ENCODE measurements at places on chromosomes 7 and 10. TPM values are rescaled to one million over a fixed set of nuclear protein-coding genes. Genes with fewer than 3 reads are reported as not detected.

- no peaks in the 10 kb centered on the region for H3K27me3 ChIP-seq
- H3K4me1 ChIP-seq: no peaks in the 10 kb centered on the region
- H3K27ac ChIP-seq: no peak overlapping the region
- H3K36me3 ChIP-seq: no peaks in the 10 kb centered on the region
These were observed 111.3 kb upstream of the CHST15 start for GRCh38 chr10:124204726-124205125.

- no peaks in the 10 kb centered on the region for H3K27me3 ChIP-seq
- H3K4me3 ChIP-seq: no peak overlapping the region
- no peak for DNase-seq
- H3K27ac ChIP-seq: no peak overlapping the region
- H3K36me3 ChIP-seq: no peaks in the 10 kb centered on the region
These were observed 455.8 kb downstream of the XPNPEP1 start for GRCh38 chr10:109467551-109467950.

DNA sequence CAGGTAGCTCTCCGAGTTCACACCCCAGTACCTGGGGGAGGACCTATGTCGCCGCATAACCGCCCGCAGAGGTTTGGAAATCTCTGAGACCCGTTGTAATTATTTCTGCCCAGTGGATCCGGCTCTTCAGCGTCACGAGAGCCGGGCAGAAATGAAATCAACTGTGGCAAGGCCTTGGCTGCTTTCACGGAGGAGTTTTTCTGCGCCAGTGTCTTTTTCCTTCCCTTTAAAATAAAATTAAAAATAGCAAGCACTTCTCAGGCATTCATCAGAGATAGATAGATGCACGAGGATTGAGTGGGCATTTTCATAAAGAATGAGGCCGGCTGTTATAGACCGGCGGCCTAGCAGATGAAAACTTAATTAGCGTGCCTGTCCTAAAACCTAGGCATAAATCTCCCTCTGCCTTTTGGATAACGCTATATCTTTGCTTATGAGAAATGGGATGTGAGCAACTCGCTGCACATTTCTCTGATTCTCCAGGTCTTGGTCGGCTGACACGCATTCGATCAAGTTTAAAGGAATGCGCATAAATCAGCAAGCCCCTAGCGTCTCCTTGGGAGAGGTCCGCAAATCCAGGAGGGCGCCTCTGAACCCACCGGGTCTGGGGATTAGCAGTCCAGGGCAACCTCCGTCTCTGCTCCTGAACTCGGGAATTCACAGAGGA, 6.4 kb downstream of the HOXA13 start:
- no peak overlapping the region for H3K27ac ChIP-seq
- H3K4me3 ChIP-seq: peak overlapping the region; percentile 53
- H3K36me3 ChIP-seq: no peaks in the 10 kb centered on the region
- no peak for DNase-seq
- H3K4me1 ChIP-seq: peaks cover 16% of the 10 kb centered on the region
- peaks cover 54% of the 10 kb centered on the region for H3K27me3 ChIP-seq

- DNase-seq: no peak
- peaks cover 16% of the 10 kb centered on the region for H3K4me1 ChIP-seq
- H3K27me3 ChIP-seq: no peaks in the 10 kb centered on the region
- H3K4me3 ChIP-seq: no peak overlapping the region
These were observed 2.5 kb upstream of the PYROXD2 start for GRCh38 chr10:98417481-98417959.

DNA sequence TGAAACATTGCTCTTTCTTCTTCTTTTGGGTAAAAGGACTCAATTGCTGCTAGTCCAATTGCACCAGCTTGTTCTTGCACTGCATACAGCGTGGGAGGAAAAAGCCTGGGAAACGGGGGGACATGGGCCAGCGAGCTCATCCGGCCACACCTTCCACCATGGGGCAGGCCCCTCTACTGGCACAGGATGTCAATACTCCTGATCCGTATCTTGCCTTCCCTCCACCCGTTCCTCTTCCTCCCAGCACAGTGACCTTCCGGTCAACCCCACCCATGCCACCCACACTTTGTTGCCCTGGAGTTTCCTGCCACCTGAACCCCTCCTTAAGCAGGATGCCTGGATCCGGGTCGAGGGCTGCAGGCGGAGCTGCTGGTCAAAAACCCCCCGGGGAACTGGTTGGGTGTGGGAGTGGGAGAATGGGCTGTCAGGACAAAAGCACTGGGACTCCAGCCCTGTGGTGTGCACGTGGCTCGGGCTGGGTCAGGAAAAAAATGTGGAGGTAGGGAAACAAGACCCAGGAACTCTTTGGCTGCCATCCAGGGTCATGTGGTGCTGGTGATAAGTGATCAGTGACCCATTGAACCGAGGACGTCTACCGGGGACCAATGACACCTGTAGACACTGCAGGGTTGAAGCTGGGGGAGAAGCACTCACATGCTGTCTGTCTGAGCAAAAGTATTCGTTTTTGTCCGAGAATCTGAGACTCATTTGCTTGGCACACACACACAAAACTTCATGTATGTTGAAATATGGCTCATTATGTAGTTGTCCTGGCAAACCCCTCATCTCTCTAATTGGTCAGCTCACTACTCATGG, 8.1 kb downstream of the IL2RA start:
- no peaks in the 10 kb centered on the region for H3K27me3 ChIP-seq
- H3K36me3 ChIP-seq: no peaks in the 10 kb centered on the region
- H3K4me3 ChIP-seq: no peak overlapping the region
- H3K27ac ChIP-seq: no peak overlapping the region
- no peaks in the 10 kb centered on the region for H3K4me1 ChIP-seq

DNA sequence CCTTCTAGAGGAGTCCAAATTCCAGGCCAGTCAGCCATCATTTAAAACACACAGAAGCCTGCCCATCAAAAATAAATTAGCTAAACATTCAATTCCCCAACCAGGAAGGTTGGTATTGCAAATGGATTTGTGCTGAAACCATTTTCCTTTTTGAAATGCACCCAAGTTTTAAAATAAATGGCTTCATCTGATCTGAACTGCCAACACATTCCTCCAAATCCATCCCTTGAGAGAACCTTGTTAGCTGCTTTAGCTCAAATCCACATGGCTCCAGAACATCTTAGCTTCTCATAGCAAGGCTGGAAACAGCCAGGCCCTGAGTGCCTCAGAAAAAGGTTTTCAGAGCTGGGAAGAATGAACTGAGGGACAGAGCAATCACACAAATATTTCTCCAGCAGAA, 306.3 kb downstream of the FZD1 start:
- no peak for DNase-seq
- peak overlapping the region; percentile 26 for H3K27ac ChIP-seq
- H3K4me1 ChIP-seq: peaks cover 21% of the 10 kb centered on the region
- H3K4me3 ChIP-seq: no peak overlapping the region
- no peaks in the 10 kb centered on the region for H3K27me3 ChIP-seq

C7orf33 gene
- total RNA-seq: not detected

Data from thoracic aorta (tissue), 2 donors.